ENCODE measurements at places on chromosomes 2 and 18. TPM values are rescaled to one million over a fixed set of nuclear protein-coding genes. Genes with fewer than 3 reads are reported as not detected.

DNA sequence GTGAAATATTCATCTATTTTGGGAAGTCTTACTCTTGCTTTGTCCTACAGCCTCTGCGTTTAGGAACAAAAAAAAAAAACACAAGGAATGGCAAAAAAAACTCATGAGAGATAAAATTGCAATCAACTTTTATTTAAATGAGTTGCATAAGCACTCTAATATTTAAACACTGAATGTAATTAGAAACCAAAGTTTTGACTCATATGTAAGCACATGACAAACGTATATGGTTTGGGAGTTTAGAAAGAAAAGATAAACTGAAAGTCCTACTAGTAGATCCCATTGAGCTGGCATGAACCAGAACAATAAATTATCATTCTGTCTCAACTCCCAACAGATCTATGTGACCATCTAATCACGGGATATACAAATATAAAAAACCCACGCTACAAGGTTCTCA lies 44.8 kb downstream of the REV1 start:
- DNase-seq: no peak

DNA sequence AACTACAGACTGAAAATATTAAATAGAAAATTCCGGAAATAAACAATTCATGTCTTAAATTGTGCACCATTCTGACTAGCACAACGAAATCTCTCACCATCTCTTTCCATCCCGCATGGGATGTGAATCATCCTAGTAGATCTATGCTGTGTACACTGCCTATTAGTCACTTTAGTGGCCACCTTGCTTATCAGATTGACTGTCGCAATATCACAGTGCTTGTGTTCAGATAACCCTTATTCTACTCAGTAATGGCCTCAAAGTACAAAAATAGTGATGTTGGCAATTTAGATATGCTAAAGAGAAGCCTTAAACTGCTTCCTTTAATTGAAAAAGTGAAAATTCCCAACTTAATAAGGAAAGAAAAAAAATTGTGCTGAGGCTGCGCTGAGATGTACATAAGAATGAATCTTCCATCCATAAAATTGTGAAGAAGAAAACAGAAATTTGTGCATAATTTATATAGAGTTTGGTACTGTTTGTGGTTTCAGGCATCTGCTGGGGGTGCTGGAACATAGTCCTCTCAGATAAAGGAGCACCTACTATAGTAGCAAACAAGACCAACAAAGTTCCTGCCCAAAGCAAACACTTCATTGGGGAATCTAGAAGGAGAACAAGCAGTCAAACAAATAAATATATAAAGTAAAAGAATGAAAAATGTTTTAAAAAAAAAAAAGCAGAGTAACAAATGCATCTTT lies 12.0 kb downstream of the PSMD1 start:
- DNase-seq: no peak

DNA sequence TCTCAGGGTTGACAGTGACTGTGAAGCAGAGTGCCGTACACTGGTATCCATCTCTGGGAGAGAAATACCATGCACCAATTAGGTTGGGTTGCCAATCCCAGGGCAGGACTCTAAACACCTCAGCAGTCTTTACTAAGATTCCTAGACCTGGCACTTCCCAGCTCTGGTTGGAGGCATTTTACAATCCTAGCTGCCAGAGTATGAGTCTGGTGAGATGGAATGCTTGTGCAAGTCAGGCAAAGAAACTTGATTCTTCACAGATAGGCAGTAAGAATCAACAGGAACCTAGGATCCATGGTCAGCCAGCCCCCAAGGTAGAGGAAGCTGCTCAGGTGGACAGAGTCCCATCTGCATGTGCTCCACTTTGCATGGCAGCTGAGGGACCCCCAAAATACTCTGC lies 6.0 kb upstream of the UGT1A5 start:
- DNase-seq: no peak

DNA sequence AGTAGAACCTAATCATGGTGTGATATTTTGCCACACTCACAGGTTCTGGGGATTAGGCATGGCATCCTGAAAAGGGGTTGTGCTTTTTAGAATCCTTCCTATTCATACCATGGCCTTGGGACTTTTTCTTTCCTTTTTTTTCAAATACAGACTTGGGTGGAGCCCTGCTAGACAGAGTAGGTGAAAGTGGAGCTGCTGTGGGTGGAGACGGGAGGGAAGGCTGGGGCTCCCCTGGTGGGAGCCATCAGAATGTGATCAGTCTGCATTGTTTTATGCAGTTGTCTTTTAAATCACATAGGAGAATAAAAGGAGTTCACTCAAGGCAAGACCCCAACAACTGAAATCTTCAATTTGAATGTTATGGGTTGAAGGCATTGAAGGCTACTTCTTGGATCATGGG lies 130.2 kb downstream of the VAPA start:
- DNase-seq: no peak

DNA sequence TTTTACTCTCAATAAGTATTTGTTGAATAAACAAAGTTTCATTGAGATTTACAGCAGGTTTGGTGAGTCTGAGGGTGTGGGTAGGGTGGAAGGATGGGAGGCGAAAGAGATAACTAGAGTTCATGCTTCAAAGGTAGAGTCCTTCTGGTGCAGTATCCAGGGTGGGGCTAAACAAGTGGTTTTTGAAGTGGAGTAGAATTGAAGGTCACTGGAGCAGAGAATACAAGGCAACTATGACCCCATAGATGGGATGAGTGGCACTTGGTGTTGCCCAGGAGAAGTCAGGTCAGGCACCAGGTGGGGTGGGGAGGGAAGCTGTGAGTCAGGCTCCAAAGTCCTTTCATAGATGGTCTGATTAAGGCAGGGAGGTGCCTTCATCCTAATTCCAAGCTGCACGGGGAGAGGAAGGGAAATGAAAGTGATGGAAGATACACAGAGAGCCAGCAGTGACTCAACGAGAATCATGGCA lies 6.6 kb upstream of the CAB39 start:
- DNase-seq: no peak

DNA sequence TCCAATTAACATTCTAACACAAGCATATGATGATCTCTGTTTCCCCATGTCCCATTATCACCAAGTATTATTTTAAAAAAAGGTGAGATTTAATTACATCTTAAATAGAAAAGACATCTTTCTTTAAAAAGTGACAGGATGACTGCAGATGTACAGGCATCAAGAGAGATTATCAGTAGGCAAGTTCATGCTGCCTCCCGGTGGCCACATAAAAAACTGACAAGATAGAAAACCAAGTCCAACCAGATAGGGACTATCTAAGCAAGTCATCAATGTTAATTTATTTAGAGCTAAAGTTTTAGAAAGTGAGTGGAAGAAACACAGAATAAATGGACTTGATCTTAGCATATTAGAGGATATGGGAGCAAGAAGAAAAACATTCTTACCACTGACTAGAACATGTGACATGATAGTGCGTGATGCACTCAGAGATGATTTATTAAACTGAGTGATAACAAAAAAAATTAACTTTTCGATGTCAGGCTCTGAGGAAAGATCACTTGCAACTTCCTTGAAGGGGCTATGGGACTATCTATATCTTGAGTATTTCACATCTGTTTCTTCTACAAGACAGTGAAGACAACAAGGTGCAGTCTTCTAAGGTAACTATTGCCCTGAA lies 5.4 kb upstream of the TDRD15 start:
- DNase-seq: peak; percentile 59

- no peak for DNase-seq
Observed at GRCh38 chr2:84231478-84231877, 227.6 kb downstream of the SUCLG1 start.

GRCh38 chr2:159035790-159036411 lies 67.5 kb downstream of the TANC1 start:
- DNase-seq: no peak

The RNU2-63P gene
- not detected for polyA plus RNA-seq

The RSAD2 gene
- polyA plus RNA-seq: 2.1 TPM

All from spinal cord (tissue), 10 donors.